Activated naive CD8-positive, alpha-beta T cell treated with anti-CD3 and anti-CD28 coated beads for 36 hours (primary cell): ENCODE measurements at places on chromosomes 2 and 18. TPM values are rescaled to one million over a fixed set of nuclear protein-coding genes. Genes with fewer than 3 reads are reported as not detected.
A peak's percentile ranks its signal among the peaks of the same experiment; 100 is the strongest.

The IL36RN gene
- total RNA-seq = not detected

GRCh38 chr2:3212984-3213383 lies 164.6 kb downstream of the EIPR1 start:
- H3K4me1 ChIP-seq = peaks cover 20% of the 10 kb centered on the region
- no peak overlapping the region for H3K27ac ChIP-seq
- H3K27me3 ChIP-seq = no peaks in the 10 kb centered on the region
- no peak for DNase-seq
- H3K4me3 ChIP-seq = no peak overlapping the region

DNA sequence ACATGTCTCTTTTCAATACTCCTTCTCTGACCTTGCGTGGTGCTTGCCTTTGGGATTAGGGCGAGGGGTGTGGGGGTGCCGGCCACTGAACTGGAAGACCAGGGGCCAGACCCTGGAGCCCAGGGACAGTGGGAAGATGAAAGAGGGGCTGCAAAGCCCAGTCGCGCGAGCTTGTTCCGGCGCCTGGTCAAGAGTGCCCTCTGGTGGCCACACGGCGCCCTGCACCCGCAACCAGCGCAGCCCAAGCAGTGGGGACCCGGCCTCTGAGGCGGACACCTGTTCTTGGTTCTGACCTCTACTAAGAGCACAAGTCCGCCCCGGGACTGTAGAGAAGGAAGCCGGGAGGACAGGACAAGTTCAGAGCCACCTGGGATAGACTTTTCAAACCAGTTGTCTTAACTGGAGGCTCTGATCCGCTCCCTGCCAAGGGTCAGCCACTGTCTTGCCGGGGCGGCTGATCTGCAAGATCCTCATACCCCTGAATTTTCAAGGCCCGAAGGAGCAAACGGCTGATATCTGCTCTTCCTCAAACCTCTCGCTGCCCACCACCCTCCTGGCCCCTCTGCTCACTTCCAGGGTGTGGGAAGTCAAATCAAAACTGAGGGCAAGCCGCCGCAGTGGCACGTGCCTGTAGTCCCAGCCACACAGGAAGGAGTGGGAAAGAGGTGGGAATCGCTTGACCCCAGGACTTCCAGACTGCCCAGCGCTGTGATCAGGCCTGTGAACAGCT lies 14.9 kb upstream of the MSH6 start:
- no peaks in the 10 kb centered on the region for H3K36me3 ChIP-seq
- peaks cover 4% of the 10 kb centered on the region for H3K4me1 ChIP-seq
- DNase-seq = peak; percentile 72
- H3K27ac ChIP-seq = no peak overlapping the region
- no peak overlapping the region for H3K4me3 ChIP-seq
- no peaks in the 10 kb centered on the region for H3K27me3 ChIP-seq

The WNT6 gene
- total RNA-seq = 0.21 TPM

The SERPINB4 gene
- not detected for total RNA-seq

The SLC8A1 gene
- 0.22 TPM for total RNA-seq

- no peak for DNase-seq
- H3K27ac ChIP-seq = no peak overlapping the region
- peaks cover 22% of the 10 kb centered on the region for H3K4me1 ChIP-seq
Observed at GRCh38 chr2:127860130-127860529, 2.2 kb upstream of the POLR2D start.

GRCh38 chr18:29418136-29418535 lies 1241.2 kb upstream of the CDH2 start:
- DNase-seq = no peak
- H3K36me3 ChIP-seq = no peaks in the 10 kb centered on the region
- no peaks in the 10 kb centered on the region for H3K4me1 ChIP-seq
- no peak overlapping the region for H3K27ac ChIP-seq
